NCI-H69 (cell line): ENCODE measurements at places on chromosomes 12 and 14.

DNA sequence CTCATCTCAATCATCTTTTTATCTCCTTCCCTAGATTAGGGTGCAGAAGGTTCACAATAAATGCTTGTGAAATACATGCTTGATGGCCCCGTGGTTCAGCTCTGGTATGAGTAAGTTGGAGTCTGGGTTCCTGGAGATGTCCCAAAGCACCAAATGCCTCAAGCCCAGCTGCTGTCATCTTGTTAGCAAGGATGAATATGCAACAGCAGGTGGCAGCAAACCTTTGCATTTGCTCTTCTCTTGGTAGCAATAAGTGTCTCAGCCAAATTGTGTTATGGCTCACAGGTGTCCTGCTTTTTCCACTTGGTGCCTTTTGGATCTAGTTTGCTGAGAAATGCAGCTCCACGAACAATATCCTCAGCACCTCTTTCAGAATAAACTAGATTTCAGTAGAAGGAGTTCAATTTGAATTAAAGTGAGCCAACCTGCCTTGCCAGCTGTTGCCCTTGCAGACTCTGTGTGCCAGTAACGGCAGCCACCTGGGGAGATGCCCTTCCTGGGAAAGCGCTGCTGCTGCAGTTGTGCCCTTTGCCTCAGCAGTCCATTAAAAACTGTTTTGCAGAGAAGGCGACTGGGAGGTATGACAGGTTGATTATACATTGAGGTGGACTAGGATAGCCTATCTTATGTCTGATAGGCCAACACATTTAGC is 417.3 kb downstream of the SNAPC1 start:
- DNase-seq, result peak; percentile 84

DNA sequence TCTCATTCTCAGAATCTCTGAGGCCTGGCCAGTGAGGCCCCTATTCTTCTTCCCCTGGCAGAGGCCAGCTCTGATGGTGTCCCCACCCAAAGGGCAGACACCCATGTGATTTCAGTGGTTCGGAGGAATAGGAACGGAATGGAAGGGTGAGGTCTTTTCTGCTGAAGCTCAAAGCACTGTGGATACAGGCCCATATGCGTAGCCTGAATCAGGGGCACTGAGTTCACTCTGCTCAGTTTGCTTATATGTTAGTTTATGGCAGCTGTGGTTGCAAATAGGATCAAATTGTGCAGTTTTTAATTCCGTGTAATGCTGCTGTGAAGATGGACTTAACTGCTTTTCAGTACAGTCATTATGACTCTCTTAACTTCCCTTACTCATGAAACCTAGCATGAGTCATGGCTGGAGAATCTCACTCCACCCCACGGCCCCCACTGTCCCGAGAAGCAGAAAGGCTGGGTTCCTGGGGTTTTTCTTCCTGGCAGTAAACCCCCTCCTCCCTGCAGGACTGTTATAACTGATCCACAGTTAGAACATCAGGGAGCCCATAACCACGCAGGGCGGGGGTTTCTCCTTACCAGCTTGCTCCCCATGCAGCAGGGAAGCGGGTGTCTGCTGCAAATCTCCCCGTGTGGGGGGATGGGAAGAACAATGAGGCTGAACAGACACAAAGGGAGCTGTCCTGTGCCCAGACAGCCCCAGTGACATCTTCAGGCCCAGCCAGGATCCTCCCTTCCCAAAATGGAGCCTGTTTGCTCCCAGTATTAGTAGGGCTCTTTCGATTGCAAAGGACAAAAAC is 122.7 kb downstream of the SLC38A6 start:
- peak; percentile 40 for DNase-seq

- peak; percentile 79 for DNase-seq
These were observed 65.8 kb upstream of the SLC8A3 start for GRCh38 chr14:70254476-70254961.

GRCh38 chr12:22935501-22935900 is 310.5 kb downstream of the ETNK1 start:
- DNase-seq, result peak; percentile 56

DNA sequence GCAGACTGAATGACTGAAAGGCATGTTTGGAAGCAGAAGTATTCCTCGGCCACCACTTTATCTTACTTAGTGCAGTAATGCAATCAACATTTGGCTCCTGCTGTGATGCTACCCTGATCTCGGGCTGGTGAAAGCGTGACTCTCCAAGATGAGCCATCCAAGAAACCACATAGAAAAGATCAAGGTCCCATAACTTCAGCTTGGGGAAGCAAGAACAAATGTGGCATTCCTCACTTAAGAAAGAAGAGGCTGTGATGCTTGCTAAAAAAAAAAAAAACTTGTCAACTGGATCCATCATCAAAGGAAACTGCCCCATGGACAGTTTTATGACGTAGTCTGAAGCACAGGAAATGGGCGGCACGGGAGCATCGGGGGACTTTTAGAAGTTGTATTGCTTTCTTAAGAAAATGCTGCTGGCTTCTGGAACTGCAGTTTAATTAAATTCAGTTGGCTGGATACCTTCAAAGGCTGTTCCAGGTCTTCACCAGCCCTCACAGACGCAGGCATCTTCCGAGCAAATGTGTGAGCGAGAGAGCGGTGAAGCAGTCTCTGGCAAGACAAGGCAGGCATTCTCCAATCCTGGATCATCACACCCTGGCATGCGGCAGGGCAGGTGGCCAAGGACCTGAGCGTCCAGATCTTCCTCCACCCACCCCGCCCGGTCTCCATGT is 38.2 kb upstream of the MAP1LC3B2 start:
- no peak for DNase-seq

GRCh38 chr14:20376071-20376588 is 32.7 kb downstream of the PARP2 start:
- no peak for DNase-seq

DNA sequence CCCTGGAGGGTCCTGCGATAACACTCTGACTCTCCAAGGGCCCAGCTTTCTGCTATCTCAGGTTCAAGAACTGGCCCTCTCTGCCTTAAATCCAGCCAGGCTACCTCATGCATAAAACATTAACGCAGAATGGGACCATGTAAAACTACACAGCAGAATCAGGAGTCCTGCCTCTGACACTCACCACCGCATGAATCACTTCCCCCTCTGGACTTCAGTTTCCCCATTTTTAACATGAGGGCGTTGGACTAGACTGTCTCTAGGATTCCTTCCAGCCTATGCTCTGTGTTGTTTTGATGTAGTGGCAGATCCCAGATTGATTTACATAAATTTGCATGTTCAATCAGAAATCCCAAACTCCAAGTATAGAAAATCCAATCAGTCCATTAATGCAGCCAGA is 3.3 kb downstream of the NCKAP5L start:
- no peak for DNase-seq

- peak; percentile 98 for DNase-seq
These were observed 29.7 kb downstream of the CCDC85C start for GRCh38 chr14:99574099-99574880.

- no peak for DNase-seq
These were observed 323.7 kb upstream of the OR4E1 start for GRCh38 chr14:21997300-21997699.

DNA sequence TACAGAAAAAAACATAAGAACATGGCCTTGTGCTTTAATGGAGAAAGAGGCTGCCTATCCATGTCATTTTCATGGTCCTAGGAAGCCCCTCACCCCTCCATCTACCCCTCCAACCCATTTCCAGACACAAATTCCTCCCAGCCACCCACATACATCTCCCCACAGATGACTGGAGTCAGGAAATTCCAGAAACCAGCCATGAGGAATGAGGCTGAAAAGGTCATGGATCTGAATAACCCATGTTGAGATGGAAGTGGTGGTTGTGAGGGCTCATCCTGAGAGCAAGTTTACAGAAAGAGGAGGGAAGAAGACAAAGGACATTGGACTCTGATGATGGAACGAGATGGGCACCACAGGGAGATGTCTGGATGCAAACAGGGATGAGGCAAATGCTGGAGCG is 23.9 kb upstream of the C12orf42 start:
- no peak for DNase-seq

- no peak for DNase-seq
These were observed 1.9 kb upstream of the SCFD1 start for GRCh38 chr14:30620178-30620577.

DNA sequence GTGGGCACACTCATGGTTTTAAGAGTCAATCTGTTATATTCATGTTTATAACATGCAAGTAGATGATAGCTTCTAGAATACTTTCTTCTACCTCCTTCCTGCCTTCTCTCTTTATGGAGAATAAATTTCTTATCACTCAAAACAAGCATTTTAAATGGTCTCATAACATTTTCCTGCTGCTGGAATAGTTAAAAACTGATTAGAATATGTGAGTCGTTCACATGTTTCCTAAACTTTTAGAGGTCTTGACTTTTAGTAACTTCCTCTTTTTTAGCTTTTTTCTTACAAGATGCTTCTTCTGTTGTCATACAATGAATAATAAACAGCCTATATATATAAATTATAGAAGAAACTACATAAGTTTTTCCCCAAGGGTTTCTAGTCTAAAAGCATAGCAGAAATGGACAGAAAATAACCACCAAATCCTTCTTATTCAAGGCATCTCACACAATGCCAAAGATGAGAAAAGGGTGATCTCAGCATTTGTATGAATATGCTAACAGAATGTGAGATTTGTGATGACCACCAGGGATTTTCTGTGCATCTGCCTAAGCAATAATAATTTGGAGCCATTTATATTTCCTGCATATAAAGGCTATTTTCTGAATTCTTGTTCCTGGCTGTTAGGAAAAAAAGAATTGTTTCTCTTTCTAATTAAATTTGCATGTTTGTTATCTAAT is 127.8 kb downstream of the DAAM1 start:
- no peak for DNase-seq

- DNase-seq, result no peak
These were observed 24.6 kb upstream of the MGP start for GRCh38 chr12:14910090-14910915.

GRCh38 chr12:91944637-91945036 is 201.0 kb downstream of the BTG1 start:
- no peak for DNase-seq

- no peak for DNase-seq
These were observed 246.3 kb downstream of the PRKD1 start for GRCh38 chr14:29681316-29681715.
